ENCODE measurements at places on chromosomes 3 and 15.

- no peak for DNase-seq
These were observed 344.7 kb downstream of the CHL1 start for GRCh38 chr3:541062-541801.

- DNase-seq, result no peak
These were observed 40.5 kb downstream of the ZIC1 start for GRCh38 chr3:147449669-147450068.

DNA sequence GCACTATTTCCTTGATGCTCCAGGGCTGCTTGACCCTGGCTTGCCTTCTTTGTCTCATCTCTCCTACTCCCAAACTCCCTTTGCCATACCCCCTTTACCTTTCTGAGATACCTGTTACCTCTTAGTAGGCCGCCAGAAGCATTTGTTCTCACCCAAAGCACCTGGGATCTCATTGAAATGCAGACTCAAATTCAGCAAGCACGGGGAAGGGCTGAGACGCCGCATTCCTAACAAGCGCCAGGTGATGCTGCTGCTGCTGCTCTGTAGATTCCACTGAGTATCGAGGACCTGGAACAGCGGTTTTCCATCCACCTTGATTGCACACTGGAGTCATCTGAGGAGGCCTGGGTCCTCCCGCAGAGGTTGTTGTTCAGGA, 91.8 kb downstream of the TMEM266 start:
- DNase-seq, result no peak

DNA sequence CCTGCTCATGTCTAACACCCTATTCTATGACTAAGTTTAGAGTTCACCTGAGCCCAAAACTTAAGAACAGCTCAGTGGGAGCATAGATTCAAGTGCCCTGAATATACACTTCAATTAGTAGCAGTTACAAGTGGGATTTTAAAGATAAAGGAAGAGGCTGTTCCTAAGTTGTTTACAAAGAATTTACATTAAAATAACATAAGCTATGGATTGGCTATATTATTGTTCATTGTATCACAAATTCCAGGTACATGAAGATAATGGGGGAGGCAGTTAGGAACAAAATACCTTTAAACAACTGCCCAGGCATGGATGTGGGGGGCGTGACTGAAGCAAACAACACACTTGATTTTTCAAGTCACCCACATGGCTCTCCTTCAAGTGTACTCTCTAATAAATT, 52.7 kb downstream of the ROPN1B start:
- DNase-seq, result no peak

DNA sequence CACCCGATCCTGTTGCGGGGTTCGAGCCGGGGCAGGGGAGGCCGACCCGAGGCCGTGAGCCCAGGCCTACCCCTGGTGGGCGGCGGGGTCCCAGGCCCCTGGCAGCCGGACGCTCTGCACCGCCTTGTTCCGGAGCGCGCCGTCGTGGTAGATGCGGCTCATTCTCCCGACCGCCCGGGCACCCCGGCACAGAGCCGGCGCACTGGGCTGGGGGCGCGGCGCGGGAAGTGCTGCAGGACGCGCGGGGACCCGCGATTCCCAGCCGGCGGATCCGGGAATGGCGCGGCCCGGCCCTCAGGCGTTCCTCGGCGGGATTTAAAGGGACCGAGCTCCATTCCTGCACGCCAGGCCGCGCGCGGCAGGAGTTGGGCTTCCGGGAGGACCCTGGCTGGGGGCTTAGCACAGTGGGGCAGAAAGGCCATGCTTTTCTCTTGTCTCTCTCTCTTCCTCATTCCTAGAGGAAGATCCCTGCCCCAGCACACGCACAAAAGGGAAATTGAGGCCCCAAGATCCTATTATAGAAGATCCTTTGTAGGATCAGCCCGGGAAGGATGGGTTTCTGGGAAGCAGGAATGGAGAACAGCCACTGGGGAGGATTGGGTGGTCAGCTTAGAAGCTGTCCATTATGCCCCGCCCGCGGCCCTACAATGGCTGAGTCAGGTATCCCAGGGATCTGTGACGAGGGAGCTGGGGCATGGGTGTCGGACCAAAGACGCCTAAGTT, at the start of gene ARPIN:
ARPIN (minus strand) TSS at position 279 of the 723 bp plus-strand sequence; CDS start at position 162, 117 bp downstream.
- no peak for DNase-seq

GRCh38 chr3:87311309-87311708, 34.9 kb upstream of the POU1F1 start:
- DNase-seq, result no peak

Data from naive B cell (primary cell).